ENCODE measurements at places on chromosomes 16 and 17.

GRCh38 chr17:3276126-3276525, 22.0 kb downstream of the OR3A1 start:
- no peak for DNase-seq

- no peak for DNase-seq
Observed at GRCh38 chr17:21240369-21241055, 12.7 kb downstream of the NATD1 start.

GRCh38 chr16:2150418-2151187, 2.2 kb downstream of the RAB26 start:
- peak; percentile 89 for DNase-seq

GRCh38 chr16:84559311-84559932, 55.0 kb upstream of the MEAK7 start:
- no peak for DNase-seq

GRCh38 chr16:13896543-13897182, 23.3 kb upstream of the ERCC4 start:
- DNase-seq, result no peak

DNA sequence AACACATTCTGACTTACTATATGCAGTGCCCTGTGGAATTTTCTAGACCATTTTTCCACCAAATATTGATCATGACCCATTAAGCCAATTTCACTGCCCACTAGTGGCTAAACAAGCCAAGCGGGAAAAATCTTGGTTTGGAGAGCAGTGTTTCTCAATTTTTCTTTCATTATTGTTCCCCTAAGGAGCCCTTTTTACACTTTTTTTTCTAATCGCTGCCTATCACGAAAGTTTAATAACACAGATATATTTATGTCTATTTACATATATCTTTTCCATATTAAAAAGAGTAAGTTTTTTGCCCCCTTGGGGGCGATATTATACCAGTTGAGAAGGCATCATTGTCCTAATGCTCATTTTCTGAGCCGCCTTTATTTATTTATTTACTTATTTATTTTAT, 10.8 kb upstream of the TLCD3B start:
- peak; percentile 30 for DNase-seq

GRCh38 chr16:82829301-82829700, 202.5 kb downstream of the CDH13 start:
- DNase-seq, result no peak

DNA sequence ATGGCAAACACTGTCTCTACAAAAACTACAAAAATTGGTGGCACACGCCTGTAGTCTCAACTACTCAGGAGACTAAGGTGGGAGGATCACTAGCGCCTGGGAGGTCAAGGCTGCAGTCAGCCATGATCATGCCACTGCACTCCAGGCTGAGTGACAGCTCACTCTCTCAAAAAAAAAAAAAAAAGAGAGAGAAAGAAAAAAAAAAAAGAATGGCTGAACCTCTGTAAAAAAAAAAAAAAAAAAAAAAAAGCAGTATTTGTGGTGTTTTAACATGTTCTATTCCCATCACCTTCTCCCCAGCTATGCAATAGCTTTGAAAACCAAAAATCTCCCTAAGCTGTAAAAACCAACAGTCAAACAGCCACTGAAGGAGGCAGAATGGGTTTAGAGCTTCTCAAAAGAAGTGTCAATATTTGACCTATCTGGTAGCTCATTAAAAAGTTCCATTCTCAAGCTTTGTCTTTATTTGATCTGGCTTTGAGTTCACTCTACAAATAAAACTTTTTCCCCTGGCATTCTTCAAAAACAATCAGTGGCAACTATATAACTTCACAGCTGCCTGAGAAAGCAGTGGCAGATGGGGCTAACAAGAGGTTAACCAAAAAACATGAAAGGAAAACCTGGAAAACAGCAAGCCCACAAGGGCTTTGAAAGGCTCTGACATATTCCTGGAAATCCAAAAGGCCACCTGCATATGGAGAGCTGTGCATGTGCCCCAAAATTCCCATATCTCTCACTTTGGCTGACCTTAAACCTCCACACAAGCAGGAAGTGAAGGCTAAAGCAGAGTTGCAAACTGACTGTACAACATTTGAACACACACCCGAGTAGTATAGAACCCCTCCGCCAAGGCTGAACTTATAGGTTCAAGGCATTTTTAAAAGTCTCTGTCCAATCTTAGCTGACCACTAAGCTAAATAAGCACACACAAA, 36.0 kb downstream of the USP32 start:
- DNase-seq, result no peak

DNA sequence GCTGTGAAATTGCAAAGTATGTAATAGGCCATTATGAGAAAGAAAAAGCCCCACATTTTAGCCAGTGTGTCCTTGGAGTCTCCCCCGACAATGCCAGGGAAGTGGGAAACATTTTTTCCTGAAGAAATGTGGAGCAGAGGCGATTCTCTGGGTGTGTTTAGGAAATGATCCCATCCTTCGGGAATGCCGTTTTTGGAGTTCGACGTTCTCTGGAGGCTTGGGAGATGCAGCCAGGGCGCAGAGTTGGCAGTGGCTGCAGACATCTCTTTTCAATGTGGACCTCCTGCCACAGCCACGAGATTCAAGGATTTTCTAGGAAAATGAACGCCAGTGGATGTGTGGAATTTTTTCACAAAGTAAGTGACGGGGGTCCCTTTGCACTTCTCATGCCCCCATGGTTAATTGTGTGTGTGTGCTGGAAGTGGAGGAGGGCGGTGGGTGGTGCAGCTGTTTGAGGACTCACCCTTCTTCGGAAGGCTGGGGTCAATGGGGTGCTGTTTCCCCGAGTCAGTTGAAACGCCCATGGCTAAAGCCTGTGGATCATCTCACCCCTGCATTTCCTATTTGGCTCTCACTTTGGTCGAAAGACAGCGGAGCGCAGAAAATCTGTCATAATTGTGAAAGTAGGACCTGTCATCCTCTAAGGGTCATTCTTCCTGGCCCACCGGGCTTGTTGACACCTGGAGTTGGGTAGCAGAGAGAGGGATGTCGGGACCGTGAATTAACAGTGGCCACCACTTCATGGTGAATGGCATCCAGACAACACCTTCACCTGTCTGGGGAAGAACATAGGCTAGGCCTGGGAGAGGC, 73.2 kb downstream of the CMIP start:
- no peak for DNase-seq

GRCh38 chr16:68479271-68479670, 31.0 kb upstream of the SMPD3 start:
- no peak for DNase-seq

Data from NCI-H1694 (cell line).